Stimulated activated CD4-positive, alpha-beta T cell treated with anti-CD3 and anti-CD28 coated beads, Interleukin-2, amount 100 ng/mL, for 48 hours (primary cell): ENCODE measurements at places on chromosomes 2 and 18.
A peak's percentile ranks its signal among the peaks of the same experiment; 100 is the strongest.

DNA sequence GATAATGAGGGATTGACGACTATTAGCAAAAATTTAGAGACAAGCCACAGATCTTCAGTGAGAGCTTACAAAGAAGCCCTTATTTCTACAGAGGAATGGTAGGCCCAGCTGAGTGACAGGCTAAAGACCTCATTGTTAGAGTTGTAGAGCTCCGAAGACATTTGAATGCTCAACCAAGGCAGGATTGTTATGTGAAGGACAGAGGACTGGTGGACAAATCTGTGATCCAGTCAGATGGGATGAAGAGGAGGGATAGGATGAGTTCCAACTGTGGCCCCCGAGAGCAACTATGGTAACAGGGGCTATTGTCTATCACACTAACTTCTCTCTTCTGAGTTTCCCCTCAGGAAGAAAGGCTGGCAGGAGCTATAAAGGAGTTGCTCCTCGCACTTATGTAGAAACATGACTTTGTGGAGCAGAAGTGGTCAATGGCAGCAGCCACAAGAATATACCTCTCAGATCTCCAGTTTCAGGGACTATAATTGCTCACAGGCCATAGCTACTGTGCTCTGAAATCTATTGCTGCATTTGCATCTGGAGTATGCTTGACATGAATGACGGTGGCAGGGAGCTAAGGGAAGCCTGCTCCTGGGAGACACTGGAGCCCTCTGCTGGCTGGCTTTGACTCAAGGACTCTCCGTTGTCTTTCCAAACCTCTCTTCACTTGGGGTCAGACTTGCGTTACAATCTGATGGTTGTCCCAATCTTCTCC, 50.3 kb upstream of the GREB1L start:
- DNase-seq: peak; percentile 8

- DNase-seq: no peak
Measured at GRCh38 chr2:65358678-65359400, 73.6 kb downstream of the SPRED2 start.

GRCh38 chr2:1884933-1885580, 140.7 kb upstream of the PXDN start:
- DNase-seq: no peak

DNA sequence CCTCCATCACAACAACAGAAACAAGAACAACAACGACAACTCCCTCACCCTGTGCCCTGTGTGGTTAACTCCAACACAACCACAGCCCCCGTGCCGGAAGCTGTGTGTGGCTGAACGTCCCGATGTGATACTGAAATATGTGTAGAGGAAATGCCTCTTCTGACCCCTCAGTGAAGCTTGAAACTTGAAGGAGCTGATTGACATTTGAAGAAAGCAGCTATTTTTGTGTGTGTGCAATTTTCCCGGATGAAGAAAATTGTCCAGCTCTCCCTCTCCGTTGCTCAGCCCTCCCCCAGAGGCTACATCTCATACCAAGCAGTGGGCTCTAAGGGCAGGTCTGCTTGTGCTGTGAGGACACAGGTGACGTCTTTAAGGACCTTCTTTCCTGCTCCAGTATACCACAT, 173.8 kb downstream of the ICOS start:
- peak; percentile 52 for DNase-seq

DNA sequence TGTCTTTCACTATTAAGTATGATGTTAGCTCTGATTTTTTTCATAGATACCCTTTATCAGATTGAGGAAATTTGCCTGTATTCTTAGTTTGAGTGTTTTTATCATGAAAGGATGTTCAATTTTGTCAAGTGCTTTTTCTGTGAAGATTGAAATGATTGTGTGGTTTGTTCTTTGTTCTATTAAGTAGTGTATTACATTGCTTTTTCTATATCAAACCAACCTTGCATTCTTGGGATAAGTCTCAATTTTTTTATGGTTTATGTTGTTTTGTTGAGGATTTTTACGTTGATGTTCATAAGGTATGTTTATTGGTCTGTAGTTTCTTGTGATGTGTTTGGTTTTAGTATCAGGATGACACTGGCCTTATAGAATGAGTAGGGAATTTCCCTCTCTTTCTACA, 19.1 kb downstream of the PDK1 start:
- no peak for DNase-seq

- no peak for DNase-seq
Measured at GRCh38 chr2:213429516-213429915, 145.3 kb downstream of the SPAG16 start.

- DNase-seq: no peak
Measured at GRCh38 chr2:233965032-233965603, 47.9 kb downstream of the TRPM8 start.

- DNase-seq: no peak
Measured at GRCh38 chr2:191571163-191571769, 106.7 kb upstream of the NABP1 start.

- no peak for DNase-seq
Measured at GRCh38 chr2:9327873-9328352, 95.4 kb downstream of the ITGB1BP1 start.

DNA sequence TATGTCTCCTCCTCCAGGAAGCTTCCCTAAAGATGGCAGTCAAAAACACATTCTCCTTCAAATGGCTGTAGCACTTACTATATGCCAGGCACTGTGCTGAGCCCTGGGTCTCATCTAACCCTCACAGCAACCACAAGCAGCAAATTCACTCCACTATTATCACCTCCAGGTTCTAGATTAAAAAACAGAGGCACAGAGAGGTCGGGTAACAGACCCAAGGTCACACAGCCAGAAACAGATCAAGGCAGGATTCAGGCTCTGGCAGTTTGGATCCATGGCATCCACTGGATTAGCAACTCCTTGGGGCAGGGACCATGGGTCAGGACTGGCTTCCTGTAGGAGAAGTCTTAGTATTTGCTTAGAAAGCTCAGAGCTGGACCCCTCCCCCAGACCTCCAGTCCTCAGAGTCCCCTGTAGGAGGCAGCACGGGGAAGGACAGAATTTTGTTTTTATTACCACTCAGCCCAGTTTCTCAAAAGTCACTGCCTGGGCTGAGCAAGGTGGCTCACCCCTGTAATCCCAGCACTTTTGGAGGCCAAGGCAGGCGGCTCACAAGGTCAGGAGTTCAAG, 34.4 kb downstream of the ZFP36L2 start:
- DNase-seq: no peak

DNA sequence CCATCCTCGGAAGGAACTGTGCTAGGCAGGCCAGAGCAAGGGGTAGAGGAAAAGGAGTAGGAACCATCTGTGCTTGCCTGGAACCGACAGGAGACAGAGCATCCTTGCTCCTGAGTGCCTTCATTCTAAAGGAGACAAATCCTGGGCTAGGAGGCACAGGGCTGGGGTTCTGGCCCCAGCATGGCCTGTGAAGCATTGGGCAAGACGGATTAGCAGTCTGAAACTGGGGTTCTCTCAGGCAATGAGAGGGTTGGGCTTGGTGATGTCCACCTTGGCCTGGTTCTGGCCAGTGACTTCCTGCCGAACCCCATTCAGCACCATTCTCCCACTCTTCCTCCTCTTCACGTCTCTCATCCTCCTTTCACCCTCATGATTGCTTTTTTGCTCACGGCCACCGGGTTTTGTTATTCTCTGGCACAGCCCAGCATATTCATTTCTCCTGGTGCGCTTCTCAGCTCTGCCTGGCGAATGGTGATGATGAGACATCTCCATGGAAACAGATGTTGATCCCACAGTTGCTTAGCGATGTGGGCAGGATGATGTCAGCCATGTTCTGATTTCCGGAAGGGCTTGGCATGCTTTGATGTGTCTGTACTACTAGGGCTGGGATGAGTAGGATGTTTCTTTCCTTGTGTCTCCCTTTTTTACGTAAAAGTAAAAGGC, 127.7 kb downstream of the CAPN13 start:
- DNase-seq: no peak

DNA sequence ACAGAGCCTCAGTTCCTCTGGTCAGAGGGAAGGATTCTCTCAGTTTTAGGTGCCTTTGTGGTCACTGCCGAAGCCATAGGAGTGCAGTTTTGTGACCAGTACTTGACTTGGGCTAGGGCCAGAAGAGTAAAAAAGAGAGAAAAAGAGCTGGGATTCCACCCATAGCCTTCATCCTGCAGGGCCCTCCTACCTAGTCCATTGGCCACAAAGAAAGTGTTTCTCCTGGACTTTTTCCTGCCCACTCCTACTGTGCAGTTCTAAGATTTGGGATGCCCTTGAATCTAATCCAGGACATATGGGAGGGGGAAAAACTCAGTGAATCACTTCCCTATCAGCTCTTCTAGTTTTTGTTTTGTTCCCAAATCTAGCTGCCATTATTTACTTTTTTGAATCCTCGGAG, 26.0 kb downstream of the FAM117B start:
- no peak for DNase-seq

DNA sequence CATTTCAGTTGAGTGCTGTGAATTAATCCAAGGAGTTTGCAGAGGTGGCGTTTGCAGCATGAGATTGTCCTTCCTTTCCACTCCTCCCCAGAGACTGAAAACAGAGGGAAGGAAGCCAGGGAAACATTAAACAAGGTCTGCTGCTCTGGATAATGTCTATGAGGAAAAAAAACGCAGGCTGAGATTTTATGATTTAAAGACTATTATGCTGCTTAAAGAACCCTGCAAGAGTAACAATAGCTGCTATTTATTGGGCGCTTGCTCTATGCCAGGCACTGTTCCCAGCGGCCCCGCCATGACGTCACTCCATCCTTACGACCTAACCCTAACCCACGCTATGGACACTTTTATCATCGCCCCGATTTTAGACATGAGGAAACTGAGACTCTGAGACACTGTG, 222.4 kb downstream of the BCL2 start:
- DNase-seq: no peak

DNA sequence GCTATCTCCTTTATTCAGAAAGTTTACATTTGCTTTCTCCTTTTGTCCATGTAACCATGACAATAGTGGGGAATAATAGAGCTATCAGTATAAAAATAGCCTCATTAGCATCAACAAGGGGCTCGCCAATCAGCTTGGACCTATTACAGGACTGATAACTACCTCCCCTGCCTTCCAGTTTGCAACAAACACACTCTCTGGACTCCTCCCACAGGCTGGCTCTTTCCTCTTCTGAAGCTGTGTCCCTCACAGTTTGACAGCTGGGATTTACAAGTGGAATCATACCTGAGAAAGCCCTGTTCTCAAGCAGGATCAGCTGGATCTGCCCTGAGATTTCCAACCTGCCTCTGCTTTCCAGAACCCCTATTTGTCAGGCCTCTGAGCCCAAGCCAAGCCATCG, 162.5 kb downstream of the GRB14 start:
- DNase-seq: no peak

- DNase-seq: no peak
Measured at GRCh38 chr18:13427354-13427753, 208.8 kb downstream of the LDLRAD4 start.

- no peak for DNase-seq
Measured at GRCh38 chr18:80187956-80188642, 59.2 kb downstream of the PARD6G start.

DNA sequence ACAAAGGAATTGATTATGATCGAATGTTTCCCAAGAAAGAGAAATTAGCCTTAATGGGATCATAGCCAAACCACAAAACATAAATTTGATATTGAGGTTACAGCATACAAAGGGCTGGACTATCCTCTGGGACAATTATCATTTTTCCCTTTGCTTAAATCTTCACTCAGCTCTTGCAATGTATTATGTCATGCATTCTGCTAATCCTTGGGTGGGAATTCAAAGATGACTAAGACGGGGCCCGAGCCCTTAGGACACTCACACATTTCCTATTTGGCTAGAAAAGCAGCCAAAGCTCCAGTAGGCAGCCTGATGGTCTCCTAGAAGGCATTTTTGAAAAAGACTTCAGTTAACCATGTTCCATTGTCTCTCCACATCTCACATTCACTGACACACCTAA, 17.2 kb upstream of the NMI start:
- DNase-seq: no peak

GRCh38 chr18:32383050-32383819, 87.4 kb downstream of the GAREM1 start:
- no peak for DNase-seq

- DNase-seq: no peak
Measured at GRCh38 chr2:109170645-109171044, 41.6 kb downstream of the SH3RF3 start.

DNA sequence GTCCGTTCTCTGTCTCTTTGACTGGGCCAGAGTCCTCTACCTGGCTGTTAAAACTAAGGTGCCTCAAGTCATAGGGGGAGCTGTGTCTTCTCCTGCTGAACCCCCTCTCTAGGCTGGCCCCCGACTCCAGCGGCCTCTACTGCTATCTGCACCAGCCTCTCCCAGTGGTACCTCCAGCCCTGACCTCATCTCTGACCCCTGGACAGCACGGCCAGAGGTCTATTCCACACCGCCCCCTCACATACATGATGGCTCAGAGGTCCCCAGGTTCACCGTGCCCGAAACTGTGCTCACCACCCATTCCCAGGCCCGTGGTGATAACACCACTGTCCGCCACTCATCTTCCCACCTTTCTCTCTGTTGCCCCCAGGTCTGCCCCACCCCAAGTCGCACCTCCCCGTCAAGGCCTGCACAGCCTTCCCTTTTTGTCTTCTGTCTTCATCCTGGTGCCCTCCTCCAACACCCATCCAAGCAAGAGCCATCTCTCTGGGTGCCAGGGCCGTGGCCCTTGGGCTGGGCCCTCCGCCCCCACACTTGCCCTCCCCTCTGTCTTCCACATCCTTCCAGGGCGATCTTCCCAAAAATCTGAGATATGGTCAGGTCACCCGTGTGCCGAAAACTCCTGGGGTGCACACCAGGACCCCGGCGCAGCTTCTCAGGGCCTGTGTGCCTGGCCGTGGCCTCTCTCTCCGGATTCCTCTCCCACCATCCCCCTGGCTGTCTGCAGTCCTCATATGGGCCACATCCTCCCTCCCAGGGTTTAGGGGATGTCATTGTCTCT, 134.4 kb upstream of the ID2 start:
- no peak for DNase-seq

DNA sequence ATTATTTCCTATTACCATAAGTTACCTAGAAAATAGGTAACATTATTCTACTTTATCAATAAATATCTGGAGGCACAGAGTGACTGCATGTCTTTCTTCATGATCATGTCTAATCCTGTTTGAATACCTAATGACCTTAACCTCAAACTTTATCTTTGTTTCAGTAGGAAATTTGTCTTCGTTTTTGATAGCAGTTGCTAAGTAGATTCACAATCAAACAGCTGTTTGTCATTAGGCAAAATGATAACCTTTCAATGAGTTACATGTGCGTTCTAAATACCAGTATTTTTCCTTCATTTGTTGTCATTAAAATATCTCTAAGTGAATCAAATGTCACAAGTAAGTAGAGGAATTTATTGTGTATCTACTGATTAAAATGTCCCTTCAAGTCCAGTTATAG, 473.8 kb downstream of the NRXN1 start:
- DNase-seq: no peak

- DNase-seq: no peak
Measured at GRCh38 chr2:20188851-20189250, 36.1 kb downstream of the SDC1 start.
